ENCODE measurements at places on chromosomes 6 and 20.

- DNase-seq = no peak
Measured at GRCh38 chr6:35230498-35230897, 16.7 kb downstream of the SCUBE3 start.

DNA sequence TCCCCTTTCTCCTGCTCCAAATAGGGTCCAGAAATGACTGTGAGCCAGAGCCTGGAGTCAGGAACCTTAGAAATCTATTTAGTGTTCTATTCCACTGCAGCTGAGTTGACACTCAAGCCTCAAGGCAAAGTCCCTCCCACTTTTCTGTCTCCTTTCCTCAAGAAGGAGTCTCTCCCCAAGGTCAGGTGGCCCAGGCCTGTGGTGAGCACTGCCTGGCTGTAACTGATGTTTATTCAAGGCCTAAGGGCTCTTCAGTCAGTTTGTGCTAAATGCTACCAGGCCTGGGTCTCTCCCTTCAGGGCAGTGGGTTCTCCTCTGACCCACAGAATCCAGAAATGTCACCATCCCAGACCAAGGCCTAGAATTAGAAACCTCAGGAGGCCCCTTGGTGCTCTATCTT is 1042.9 kb upstream of the EPHA7 start:
- no peak for DNase-seq

DNA sequence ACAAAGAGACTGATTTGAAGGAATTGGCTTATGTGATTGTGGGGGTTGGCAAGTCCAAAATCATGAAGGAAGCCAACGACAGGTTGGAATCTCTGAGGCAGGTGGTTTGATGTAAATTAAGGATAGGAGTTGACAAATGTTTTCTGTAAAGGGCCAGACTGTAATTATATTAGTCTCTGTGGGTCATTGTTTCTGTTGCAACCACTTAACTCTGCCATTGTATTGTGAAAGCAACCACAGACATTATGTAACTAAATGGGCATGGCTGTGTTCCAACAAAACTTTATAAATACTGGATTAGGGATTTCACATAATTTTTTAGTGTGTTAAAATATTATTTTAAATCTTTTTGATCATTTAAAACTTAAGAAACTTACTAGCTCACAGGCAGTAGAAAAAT is 199.2 kb upstream of the MYLIP start:
- no peak for DNase-seq

DNA sequence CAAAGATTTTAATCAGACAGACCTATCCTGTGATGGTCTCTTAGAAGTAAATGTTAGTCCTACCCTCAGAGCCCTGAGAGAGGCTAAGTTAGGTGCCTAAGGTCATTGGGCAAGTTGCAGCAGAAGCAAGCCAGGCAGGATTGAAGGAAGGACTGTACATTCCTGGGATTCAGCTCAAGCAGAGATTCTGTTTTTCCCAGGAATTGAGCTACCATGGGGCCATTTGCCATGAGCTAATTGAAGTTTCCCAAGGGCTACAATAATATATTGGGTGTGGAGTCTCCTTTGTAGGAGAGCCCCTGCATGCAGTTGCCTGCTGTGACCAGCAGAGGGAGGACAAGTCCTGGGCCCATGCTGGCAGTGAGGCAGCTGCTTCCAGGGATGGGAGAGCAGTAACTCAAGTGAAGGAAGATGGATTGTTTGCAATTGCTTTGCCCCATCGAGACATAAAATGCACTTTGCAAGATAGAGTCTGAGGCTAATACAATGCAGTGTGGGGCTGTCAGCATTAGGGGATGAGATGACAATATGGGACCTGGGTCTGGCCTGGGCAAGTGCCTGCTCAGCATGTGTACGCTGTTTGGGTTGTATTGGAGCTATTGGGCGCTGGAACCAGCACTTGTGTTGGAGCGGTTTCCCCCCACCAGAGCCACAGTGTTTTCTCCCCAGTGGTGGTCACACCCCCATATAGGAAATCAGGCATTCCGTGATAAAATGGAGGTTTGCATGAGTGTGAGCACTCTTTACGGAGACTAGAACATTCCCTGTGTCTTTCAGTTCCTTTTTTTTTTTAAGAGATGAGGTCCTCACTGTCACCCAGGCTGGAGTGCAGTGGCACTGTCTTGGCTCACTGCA is 27.9 kb downstream of the DNMT3B start:
- peak; percentile 15 for DNase-seq

DNA sequence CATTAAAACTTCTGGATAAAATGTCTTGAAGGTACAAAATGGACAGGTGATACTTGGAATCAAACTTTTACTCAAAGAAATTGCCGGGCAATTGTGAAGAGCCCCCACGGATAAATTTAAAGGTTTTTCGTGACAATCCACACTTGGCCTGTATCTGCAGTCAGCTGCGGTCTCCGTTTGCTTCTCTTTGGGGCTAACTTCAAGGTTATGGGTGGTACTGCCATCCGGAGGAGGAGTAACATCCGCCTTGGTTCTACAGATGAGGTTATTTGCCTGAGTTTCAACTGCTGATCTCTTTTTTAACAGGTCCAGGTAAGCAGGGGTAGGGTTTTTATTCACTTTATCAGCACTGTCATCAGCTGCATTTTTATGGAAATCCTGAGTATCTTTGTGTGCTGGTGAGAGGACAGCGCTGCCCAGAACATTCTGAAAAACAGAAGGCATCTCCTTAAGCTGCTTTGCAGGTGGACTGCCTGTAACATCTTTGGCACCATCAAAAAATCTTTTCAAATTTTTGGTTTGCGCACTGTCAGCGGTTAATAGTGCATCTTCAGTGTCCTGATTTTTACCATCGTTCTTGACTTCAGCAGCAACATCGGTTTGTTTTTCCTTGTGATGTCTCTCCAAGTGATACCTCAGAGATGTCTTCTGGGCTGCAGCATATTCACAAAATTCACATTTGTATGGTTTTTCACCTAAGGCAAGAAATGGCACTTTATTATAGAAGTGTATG is 16.9 kb downstream of the ZNF217 start:
- no peak for DNase-seq
